Activated CD4-positive, alpha-beta T cell treated with anti-CD3 and anti-CD28 coated beads, Interleukin-2, amount 10 ng/mL, durations not matched to agents 24 days and 14 days (primary cell): ENCODE measurements at places on chromosomes 5 and 9.

- DNase-seq: no peak
- H3K4me1 ChIP-seq: no peaks in the 10 kb centered on the region
- H3K27ac ChIP-seq: no peak overlapping the region
- H3K27me3 ChIP-seq: no peaks in the 10 kb centered on the region
- no peaks in the 10 kb centered on the region for H3K36me3 ChIP-seq
These were observed 45.7 kb downstream of the ZNF474 start for GRCh38 chr5:122175091-122175490.

GRCh38 chr5:159947708-159948358 lies 31.6 kb downstream of the ADRA1B start:
- H3K27ac ChIP-seq: no peak overlapping the region
- no peaks in the 10 kb centered on the region for H3K36me3 ChIP-seq
- DNase-seq: no peak
- H3K27me3 ChIP-seq: peaks cover 10% of the 10 kb centered on the region
- no peak overlapping the region for H3K4me3 ChIP-seq
- peaks cover 3% of the 10 kb centered on the region for H3K4me1 ChIP-seq

DNA sequence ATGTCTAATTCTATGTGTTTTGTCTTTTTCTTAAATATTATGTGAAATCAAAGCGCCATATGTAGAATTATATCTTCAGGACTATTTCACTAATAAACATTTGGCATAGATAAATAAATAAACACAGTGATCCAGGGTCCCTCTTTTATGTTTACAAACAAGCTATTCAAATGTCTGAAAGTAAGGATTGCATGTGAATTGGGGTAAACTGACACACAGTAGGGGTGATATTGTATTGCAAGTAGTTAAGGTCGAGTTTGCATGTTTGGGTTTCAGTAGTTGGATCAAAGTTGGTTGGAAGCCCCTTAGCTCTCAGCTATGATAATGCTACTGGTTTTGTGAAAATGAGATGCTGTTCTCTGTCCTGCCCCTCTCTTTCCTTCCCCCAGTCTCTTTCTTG lies 11.4 kb downstream of the ISL1 start:
- DNase-seq: no peak
- no peaks in the 10 kb centered on the region for H3K36me3 ChIP-seq
- peaks cover 71% of the 10 kb centered on the region for H3K27me3 ChIP-seq
- no peak overlapping the region for H3K4me3 ChIP-seq
- H3K27ac ChIP-seq: no peak overlapping the region

DNA sequence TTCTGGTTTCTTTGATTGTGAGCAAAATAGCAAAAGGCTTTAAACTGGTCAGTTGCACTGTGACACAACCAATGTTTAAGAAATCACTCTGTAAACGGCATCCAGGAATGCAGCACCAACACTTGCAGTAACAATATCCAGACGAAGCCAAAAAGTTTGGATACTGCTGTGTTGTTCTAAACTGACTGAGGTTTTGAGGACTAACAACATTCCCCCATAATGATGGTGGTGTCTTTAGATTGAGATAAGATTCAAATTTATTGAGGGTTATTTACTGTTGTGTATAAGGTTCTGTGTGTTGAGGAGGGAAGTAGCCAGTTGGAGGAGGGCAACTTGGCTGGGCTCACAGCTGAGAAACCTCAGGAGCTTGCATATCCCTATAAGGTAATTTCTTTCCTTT lies 353.6 kb downstream of the BNC2 start:
- no peaks in the 10 kb centered on the region for H3K36me3 ChIP-seq
- DNase-seq: no peak
- no peak overlapping the region for H3K4me3 ChIP-seq
- H3K4me1 ChIP-seq: no peaks in the 10 kb centered on the region
